ENCODE measurements at places on chromosomes 7 and 10. TPM values are rescaled to one million over a fixed set of nuclear protein-coding genes. Genes with fewer than 3 reads are reported as not detected.

DNA sequence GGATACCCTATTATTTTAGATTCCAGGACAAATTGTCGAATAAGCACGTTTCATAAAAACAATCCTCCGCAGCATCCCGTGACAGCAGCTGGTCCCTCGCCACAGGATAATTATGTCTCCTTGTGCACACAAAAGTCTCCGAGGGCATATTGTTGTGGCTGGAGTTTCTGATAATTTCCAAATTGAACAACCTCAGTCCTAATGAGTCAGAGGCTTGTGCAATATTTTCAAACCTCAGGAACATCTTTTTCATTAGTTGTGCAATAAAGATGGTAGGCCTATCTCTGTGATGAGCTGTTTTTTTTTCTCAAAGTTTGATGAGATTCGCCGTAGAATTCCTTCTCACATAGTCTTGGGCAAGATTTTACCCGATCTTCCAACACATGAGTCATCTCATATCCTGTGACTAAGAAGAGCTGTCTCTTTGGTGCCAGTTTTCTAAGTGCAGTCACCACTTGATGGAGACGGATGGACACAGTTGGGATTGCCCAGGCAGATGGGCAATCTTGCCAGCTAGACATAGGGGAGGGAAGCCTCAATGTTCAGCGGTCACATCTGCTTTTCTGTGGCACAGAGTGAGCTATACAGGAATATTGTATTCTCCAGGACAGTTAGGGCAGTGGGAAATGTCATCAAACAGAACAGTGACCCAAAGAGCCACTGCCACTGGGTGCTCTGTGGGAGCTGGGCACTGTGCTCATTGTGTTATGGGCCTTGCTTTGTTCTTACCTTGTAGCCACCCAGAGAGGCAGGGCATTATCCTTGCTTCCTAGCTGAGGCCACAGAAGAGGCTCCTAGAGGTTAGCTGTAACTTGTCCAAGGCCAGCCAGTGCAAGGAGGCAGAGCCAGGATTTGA lies 7.8 kb downstream of the HTRA1 start:
- DNase-seq, result no peak
- peaks cover 5% of the 10 kb centered on the region for H3K4me1 ChIP-seq

Gene DDX21
- total RNA-seq, result 42.6 TPM

Gene PNLIPRP2
- not detected for total RNA-seq

DNA sequence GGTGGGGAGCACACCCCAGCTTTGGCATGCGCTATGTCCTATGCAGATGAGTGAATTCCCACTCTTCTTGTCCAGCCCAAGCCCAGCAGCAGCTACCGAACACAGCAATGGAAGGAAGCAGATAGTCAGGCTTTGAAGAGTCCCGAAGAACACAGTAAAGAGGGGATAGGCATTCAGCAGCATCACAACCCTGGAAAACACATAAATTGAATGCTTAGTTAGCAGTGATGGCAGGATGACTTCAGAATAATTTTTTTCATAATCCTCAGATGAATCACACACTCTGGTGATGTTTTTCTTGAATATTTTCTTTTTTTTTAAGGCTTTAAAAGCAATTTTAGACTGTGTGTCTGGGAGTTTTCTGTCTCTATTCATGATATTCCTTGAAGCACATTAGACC lies 95.8 kb downstream of the CFAP58 start:
- H3K4me1 ChIP-seq, result no peaks in the 10 kb centered on the region
- DNase-seq, result no peak
- peaks cover 2% of the 10 kb centered on the region for H3K27me3 ChIP-seq
- no peaks in the 10 kb centered on the region for H3K36me3 ChIP-seq
- H3K4me3 ChIP-seq, result no peak overlapping the region
- H3K27ac ChIP-seq, result no peak overlapping the region

Gene IGFBP3
- total RNA-seq, result 1,171 TPM

Gene PIK3AP1
- 0.25 TPM for total RNA-seq
